ENCODE measurements at places on chromosomes 13 and 19. TPM values are rescaled to one million over a fixed set of nuclear protein-coding genes. Genes with fewer than 3 reads are reported as not detected.

Gene NMRK2
- total RNA-seq = not detected

Gene ZNF550
- total RNA-seq = 3.6 TPM

Gene CPT1C
- 13.2 TPM for total RNA-seq

Gene KLF2
- total RNA-seq = 16.9 TPM

Gene RCBTB2
- total RNA-seq = 0.94 TPM

Gene FIZ1
- 23.6 TPM for total RNA-seq

Gene TIMM13
- 112 TPM for total RNA-seq

Gene DHDH
- total RNA-seq = 1.7 TPM

Gene RHPN2
- 54.0 TPM for total RNA-seq

Gene ANGPTL8
- total RNA-seq = not detected

Gene ELSPBP1
- not detected for total RNA-seq

Gene GPC6
- total RNA-seq = 5.4 TPM

Gene NKG7
- total RNA-seq = not detected

Gene CCNE1
- total RNA-seq = 23.6 TPM

Gene ZNF135
- total RNA-seq = not detected

Gene MEIOSIN
- total RNA-seq = 0.23 TPM
